ENCODE measurements at places on chromosomes 13 and 19.

GRCh38 chr13:103030776-103031175 lies 35.4 kb downstream of the SLC10A2 start:
- no peak for DNase-seq

DNA sequence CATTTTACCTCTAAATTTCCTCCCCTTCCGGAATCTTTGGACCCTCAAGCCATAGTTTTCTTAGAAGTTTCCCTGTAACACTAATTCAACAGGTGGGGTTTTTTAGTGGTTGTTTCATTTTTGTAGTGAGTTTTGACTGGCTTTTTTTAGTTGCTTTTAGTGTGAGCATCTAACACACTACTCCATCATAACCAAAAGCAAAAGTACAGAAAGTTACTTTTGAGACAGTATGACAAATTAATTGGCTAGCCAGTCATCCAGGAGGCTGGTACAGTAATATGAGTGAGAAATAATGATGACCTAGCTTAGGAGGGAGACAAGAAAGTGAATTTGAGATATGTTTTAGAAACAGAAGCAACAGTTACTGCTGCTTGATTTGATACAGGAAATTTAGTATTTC lies 71.5 kb downstream of the DNAJC15 start:
- DNase-seq: no peak

GRCh38 chr19:33797802-33798671 lies 1.4 kb downstream of the KCTD15 start:
- no peak for DNase-seq

- no peak for DNase-seq
These were observed 8.8 kb upstream of the SPART start for GRCh38 chr13:36354842-36355623.

GRCh38 chr13:56400774-56401173 lies 739.9 kb upstream of the PRR20A start:
- no peak for DNase-seq

GRCh38 chr19:334296-335071 lies 10.1 kb downstream of the MIER2 start:
- no peak for DNase-seq

- no peak for DNase-seq
These were observed 362.0 kb upstream of the SLITRK6 start for GRCh38 chr13:86161257-86161656.

- no peak for DNase-seq
These were observed 19.9 kb downstream of the NWD1 start for GRCh38 chr19:16739546-16739945.

GRCh38 chr13:80590551-80590950 lies 249.6 kb upstream of the SPRY2 start:
- DNase-seq: no peak

GRCh38 chr13:67137044-67137735 lies 92.9 kb downstream of the PCDH9 start:
- no peak for DNase-seq

DNA sequence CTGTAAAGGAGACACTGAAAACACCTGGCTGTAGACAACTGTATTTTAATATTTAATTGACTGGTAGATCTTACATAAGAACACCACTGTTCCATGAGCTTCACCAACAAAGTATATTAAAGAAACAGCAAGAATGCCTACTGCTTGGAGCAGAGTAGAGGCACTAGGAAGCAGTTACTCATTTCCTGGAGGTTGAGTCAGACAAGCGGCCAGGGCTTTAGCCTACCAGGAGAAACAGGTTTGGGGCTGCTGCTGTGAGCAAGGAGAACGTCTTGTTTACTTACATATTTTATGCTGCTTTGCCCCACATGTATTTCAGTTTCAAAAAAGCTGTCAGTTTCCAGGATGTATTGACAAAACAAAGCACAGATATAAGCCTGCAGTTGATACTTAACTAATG lies 33.4 kb downstream of the ALG5 start:
- peak; percentile 33 for DNase-seq

DNA sequence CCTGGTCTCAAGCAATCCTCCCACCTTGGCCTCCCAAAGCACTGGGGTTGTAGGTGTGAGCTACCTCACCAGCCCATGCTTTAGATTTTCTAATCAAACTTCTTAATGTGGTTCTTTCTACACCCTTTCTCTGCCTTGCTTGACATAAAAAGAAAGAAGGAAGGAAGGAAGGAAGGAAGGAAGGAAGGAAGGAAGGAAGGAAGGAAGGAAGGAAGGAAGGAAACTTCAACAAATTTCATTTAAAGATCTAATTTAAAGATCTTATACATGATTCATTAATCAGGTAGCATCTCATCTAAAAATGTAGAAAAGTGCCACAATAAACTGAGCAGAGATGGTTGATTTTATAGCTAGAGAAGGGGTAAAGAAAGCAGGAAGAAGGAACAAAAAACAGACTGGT lies 215.0 kb downstream of the DIAPH3 start:
- no peak for DNase-seq

DNA sequence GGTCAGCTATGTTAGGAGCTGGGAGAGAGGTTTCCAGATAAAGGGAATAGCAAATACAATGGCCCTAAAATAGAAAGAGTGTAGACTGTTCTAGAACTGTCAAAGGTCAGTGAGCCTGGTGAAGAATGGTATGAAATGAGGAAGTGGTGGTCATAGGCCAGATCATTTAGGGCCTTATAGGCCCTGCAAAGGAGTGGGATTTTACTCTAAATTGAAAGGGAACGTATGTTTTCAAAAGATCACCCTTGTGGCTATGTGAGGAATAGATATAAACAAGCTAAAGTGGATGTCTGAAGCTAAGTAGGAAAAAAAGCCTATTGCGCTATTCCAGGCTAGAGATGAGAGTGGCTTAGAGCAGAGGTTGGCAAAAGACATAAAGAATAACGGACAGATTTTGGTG lies 70.7 kb upstream of the TDRD3 start:
- DNase-seq: no peak

DNA sequence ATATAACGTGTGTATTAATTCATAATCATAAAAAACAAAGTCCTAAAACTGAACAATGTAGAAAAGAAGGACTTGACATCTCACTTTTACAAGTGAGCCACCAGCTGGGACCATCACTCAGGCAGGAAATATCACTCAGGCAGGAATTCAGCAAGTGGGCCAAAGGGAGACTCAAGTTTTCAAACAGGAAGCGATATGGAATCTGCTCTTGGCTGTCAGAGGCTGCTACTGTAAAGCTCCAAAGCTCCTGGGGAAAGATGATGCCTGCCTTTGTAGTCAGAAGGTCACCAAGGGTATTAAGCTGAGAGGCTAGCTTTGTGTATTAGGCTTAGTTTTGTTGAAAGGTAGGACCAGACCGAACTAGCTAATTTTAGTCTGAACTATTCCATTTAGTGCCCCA lies 5.5 kb upstream of the AKAP11 start:
- no peak for DNase-seq

- no peak for DNase-seq
These were observed 414.8 kb downstream of the GPC5 start for GRCh38 chr13:91813253-91813652.

GRCh38 chr19:43789029-43789428 lies 8.3 kb upstream of the KCNN4 start:
- peak; percentile 7 for DNase-seq

DNA sequence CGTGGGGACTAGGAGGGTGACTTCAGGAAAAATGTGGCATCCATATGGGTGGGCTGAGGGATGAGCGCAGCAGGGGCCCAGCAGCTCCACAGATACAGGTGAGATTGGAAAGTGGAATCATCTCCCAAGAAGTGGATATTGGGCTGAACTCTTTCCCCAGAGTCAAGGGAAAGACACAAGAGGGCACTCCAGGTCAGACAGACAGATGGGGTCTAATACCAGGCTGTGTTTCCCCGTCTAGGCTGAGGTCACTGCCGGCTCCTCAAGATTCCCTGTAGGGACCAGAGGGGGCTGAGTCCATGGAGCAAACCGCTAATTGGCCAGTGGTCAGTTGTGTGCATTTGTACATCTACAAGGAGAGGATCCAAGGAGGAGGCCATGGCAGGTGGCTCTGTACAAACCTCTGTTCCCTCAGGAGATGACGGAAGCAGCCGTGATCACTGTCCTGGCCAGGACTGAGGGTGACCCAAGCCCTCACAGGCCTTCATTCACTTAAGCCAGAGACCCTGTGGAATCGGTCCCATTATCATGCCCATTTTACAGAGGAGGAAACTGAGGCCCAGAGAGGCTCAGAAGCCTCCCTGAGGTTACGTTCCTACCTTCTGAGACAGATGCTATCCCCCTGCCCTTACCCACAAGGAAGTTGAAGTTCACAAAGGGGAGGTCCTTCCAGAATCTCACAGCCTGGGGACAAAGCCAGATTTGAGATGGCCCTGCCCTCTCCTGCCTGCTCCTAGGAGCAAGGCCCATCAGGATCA lies 14.9 kb upstream of the IGLON5 start:
- DNase-seq: no peak
